Ascending aorta (tissue), 2 donors: ENCODE measurements at places on chromosomes 3 and 15. TPM values are rescaled to one million over a fixed set of nuclear protein-coding genes. Genes with fewer than 3 reads are reported as not detected.

PRR23E gene
- not detected for total RNA-seq

GOLGA6L7 gene
- not detected for total RNA-seq

OR5K2 gene
- total RNA-seq, result not detected

KIF7 gene
- total RNA-seq, result 39.1 TPM

CYP8B1 gene
- 0.43 TPM for total RNA-seq

TIMP4 gene
- total RNA-seq, result 78.9 TPM

TUSC7 gene
- not detected for total RNA-seq

COLQ gene
- 4.6 TPM for total RNA-seq

IGDCC3 gene
- total RNA-seq, result not detected

GPR156 gene
- total RNA-seq, result not detected

CD200 gene
- total RNA-seq, result 3.6 TPM

CLDN18 gene
- total RNA-seq, result 0.11 TPM

- DNase-seq, result no peak
These were observed 31.7 kb upstream of the ATG7 start for GRCh38 chr3:11240496-11240895.

- DNase-seq, result no peak
These were observed 264.0 kb downstream of the KLF13 start for GRCh38 chr15:31590609-31591008.

- no peak for DNase-seq
These were observed 91.9 kb downstream of the ARNT2 start for GRCh38 chr15:80496096-80496495.

GRCh38 chr3:69370156-69370883 is 15.6 kb downstream of the FRMD4B start:
- DNase-seq, result peak; percentile 90

DNA sequence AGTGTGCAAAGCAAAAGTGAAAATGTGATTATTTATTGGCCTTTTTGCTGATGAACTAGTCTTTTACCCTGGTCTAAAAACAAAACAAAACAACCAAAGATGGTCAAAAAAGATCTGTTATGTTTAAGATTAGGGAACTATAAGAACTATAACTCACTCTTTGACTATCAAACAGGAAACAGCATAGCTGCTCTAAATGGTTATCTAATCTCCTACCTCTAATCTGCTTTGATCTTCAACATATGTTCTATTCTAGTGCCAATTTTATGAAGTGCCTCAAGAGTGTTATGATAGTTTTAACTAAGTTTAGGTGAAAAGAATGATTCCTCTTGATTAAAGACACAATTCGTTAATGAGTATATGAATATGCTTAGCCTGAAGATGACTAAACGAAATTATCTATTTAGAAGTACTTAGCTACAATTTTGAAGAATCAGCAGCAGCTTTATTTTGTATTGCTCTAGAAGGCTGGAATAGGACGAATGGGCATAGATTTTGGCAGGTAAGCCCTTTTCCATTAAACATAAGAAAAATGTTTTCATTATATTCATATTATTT is 46.0 kb downstream of the SETD2 start:
- no peak for DNase-seq

DNA sequence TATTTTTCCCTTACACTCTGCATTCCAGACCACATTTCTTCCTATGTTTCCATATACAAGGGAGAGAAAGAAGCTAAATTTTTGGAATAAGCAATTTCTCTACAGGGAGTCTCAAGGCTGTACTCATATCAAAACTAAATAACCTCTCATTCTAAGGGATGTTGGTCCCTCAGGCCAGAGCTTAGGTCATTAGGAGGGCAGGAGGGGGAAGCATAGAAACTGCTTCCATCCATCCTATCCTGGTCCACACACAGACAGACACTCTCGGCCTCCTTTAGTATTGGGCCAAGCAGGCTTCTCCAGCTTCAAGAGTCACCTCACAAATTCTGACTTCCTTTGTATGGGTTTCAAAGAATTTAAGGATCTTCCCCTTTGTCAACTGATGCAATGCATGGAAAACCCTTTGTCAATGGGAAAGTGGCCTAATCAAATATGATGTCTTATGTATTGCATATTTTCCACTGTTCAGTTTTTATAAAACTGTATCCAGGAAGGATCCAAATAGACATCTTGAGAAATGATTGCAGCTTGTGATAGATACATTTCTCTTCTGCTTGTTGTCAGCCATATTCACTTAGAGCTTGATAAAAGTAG is 140.7 kb upstream of the RARB start:
- DNase-seq, result no peak

GRCh38 chr3:144181062-144181461 is 209.4 kb downstream of the DIPK2A start:
- no peak for DNase-seq

DNA sequence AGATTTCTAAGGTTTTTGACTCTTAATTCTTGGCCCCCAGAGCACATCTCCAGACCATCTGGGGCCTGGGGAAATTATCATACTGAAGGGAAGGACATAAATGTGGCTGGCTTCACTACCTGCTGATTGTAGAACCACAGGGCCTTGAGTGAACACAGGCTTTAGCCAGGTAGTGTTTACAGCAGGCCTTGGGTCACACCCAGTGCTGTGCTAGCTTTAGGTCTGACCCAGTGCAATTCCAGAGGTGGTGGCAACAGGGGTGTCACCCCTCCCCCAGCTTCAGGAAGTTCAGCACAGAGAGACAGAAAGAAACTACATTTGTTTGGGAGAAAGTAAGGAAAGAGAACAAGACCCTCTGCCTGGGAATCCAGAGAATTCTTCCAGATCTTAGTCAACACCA is 24.1 kb downstream of the PDCD10 start:
- no peak for DNase-seq

GRCh38 chr15:29666241-29666640 is 156.0 kb downstream of the TJP1 start:
- no peak for DNase-seq

GRCh38 chr15:63059075-63059474 is 16.5 kb downstream of the TPM1 start:
- no peak for DNase-seq

DNA sequence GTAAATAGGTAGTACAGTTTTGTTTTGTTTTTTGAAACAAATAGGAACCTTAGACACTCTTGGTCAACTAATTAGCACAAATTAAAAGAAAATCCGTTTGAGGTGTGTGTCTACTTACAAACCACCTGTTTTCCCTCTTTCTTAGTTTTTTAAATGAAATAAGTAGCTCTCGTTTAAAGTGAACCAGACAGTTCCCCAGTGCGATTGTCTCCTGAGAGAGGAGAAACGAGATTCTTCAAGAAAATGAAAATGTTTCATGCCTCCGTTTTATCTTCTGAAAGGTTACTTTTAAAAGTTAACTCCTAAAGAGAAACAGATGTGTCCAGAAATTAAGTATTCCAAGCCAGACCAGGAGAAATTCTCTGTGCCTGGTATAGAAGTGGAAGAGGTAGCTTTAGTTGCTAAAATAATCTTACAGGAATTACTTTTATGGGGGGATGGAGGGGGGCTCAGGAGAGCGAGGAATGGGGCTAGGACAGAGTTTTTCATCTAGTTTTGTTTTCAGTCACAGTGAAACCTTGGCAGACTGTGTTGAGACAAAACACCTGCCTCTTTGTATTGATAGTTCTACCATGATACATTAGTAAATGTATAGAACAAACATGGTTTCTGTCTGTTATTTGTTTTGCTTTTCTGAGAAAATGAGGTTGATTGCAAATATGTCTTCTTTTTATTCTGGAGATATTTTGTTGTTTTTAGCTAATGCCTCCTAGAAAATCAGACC is 155.1 kb upstream of the CNTN4 start:
- no peak for DNase-seq

DNA sequence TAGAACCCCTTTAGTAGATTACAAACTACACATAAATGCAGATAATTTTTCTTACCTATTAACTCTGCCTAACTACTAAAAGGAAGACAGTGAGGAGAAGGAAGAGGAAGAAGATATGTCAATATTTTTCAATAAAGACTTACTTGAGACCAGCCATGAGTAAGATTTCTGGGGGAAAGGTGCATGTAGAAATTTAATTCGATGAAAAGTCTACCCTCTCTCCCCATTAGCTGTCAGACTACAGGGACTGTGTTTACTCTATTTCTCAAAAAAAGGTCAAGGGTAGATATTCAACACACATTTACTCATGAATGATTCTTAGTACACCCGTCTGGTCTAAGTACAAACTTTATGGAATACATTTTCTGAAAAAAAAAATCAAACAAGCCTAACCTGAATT is 6.8 kb downstream of the TSPAN3 start:
- DNase-seq, result no peak

- DNase-seq, result no peak
These were observed 11.9 kb downstream of the RAP2B start for GRCh38 chr3:153173758-153174516.

DNA sequence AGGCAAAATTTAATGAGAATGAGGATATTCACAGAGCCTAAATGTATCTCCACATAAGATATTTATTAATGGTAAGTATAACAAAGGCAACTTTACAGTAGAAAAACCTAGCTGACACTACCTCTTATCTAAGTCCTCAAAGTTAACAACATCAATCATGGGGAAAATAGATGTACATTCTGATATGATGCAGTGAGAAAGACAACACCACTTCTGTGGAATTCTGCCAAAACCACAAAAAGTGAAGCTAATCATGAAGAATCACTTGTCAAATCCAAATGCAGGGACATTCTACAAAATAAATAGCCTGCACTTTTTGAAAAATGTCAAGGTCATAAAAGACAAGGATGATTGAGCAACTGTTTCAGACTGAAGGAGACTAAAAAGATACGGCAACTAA is 27.5 kb upstream of the EOMES start:
- no peak for DNase-seq

GRCh38 chr15:73539212-73540128 is 93.7 kb downstream of the NPTN start:
- DNase-seq, result no peak

DNA sequence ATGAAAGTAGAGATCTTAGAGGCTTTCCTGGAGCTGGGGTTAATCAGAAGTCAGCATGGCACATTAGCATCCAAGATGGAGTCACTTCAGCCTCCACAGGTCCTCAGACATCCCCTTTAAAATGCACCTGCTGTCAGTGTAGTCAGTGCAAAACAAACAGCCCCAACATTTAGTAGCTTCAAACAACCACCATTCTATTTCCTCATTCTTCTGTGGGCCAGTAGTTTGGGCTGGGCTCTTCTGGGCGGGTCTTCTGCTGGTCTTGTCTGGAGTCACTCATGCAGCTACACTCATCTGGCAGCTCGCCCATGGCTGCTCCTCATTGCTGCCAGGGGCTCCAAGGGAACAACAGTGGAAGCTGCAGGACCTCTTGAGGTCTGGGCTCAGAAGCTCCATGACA is 99.9 kb downstream of the TLE3 start:
- DNase-seq, result peak; percentile 66

GRCh38 chr3:169710619-169711018 is 47.1 kb upstream of the MECOM start:
- DNase-seq, result no peak

GRCh38 chr3:28317438-28318022 is 31.0 kb upstream of the ZCWPW2 start:
- no peak for DNase-seq

GRCh38 chr15:93861956-93862741 is 369.2 kb upstream of the MCTP2 start:
- DNase-seq, result no peak

DNA sequence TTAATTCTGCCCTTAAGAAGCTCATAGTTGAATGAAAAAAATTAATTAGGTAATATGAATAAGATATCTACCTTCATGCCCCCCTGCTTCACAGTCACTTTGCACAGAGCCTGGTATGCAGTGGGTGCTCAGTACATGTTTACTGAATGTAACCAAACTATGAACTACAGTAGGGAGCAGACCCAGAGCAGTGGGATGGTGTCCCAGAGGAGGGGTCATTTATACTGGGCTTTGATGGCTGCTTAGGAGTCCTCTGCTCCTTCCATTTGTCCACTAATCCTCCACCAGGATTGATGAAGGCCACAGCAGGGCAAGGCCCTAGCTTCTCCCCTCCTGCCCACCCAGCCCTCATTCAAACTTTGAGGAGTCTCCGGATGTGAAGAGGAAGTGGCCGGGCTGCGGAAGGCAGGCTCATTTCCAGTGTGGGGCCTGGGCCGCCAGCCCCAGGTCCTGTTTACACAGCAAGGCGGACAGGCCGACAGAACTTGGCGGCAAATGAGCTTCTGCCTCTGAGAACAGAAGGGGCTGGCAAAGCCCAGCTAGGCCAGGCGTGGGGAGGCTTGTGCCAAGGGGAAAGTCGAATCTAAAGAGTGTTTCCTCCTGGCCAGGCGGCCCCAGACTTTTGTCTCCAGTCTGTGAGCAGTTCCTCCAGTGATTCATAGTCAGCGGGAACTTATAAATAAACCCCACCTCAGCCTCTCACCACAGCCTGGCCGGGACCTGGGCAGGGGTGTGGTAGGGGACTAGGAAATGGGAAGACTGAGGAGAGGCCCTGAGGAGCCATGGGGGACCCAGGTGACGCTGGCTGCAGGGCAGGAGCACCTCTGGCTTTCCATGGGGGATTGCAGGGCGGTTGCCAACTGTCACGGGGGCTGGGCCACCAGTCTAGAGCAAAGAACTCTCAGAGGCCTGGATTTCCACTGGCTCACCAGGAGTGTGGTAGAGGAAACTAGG is 51.6 kb upstream of the LCTL start:
- peak; percentile 91 for DNase-seq

- no peak for DNase-seq
These were observed 4.6 kb downstream of the PRR23E start for GRCh38 chr3:127197300-127198189.

DNA sequence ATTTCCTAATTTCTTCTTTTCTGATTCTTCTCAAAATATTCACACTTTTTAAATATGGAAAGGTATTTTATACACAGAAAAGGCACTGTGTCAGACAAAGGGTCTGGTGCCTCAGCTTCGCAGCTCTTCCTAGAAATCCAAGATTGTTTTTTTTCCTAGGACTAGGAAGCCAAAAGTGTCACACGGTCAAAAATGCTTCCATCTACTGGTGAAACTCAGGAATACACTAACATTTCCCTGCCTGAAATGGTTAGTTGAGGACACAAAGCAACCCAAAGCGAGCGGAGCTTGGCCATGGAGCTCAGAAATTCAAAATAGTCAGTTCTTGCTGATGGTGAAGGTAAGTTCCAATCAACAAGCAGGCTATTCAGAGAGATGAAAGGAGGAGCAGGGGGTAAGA is 426.5 kb upstream of the RASGRP1 start:
- no peak for DNase-seq

DNA sequence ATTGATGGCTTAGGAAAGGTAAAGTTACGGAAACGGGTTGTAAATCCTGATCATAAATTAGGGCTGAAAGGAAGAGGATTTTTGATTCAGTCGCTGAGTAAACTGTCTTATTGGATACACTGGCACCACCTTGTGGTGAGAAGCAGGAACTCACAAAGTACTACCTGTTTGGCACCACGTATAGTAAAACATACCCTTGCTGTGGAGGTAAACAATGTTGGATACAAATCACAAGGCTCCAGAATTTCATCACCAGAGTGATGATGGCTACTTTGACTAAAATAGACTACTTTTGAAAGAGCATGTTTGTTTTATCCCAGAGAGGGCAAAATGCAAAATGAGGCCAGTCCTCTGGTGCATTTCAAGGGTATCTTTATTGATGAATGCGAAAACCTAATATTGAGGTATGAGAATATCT is 216.9 kb downstream of the IGSF11 start:
- no peak for DNase-seq

- no peak for DNase-seq
These were observed 759.4 kb downstream of the ROBO2 start for GRCh38 chr3:77799278-77799677.

GRCh38 chr3:23836536-23837230 is 30.9 kb downstream of the UBE2E1 start:
- DNase-seq, result no peak
